ENCODE measurements at places on chromosomes 11 and 22. TPM values are rescaled to one million over a fixed set of nuclear protein-coding genes. Genes with fewer than 3 reads are reported as not detected.

Gene CASP12
- 0.22 TPM for total RNA-seq

Gene YDJC
- total RNA-seq, result 5.5 TPM

Gene TREH
- total RNA-seq, result under 0.01 TPM

Gene MISFA
- 4.3 TPM for total RNA-seq

Gene GRAMD4
- 19.9 TPM for total RNA-seq

DNA sequence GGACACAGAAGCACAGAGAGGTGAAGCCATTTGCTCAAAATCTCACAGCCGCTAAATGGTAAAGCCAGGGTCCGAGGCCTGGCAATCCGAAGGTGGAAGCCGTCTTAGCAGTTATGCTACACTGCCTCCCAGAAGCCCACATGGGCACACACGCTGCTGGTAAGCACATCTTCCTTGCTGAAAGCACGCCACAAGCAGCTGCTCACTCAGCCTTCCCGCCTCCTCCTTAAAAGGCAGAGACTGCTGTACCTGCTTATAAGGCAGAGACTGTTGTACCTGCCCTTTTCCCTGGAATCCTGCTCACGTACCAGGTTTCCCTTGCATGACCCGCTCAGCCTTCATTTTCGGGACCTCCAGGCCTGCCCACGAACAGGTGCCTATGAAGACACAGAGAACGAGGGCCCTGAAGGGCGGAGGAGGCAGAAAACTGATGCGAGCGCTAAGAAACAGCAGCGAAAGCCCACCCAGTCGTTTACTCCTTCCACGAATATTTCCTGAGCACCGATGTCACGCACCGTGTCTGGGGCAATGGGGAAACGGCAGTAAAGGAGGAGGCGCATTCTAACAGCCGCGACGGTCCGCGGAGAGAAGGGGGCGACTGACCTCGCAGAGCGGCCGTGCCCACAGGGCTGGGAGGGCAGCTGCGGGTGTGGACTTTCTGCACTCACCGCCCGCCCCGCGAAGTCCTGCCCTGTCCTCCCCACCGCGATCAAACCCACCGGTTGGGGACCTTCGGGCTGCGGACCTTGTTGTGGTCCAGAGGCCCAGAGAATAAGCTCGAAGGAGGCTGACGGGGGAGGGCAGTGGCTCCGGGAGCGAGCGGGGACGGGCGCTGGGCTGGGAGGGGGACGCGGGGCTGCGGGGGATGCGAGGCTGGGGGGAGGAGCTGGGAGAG lies 13.0 kb downstream of the SPATA19 start:
- no peak for DNase-seq

DNA sequence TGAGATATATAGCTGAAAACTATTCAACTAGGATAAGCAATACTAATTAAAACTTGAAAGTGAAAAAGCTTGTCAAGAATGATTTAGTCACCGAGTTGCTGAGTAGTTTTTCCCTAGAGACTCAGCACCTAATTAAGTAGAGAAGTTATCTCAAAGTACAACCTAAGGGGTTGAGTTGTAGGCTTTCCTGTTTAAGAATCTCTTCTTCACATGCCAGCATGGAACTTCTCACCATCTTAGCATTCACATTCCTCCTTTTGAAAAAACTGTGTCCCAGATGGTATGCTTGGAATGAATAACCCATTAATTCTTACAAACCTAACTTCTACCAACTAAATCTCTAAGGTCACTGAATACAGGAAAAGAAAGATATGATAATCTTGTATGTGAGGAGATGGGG lies 303.3 kb upstream of the ZC3H12C start:
- no peak for DNase-seq

- no peak for DNase-seq
Measured at GRCh38 chr22:19169002-19169946, 9.3 kb downstream of the SLC25A1 start.

GRCh38 chr22:25409240-25409639 lies 155.2 kb upstream of the GRK3 start:
- peak; percentile 44 for DNase-seq

DNA sequence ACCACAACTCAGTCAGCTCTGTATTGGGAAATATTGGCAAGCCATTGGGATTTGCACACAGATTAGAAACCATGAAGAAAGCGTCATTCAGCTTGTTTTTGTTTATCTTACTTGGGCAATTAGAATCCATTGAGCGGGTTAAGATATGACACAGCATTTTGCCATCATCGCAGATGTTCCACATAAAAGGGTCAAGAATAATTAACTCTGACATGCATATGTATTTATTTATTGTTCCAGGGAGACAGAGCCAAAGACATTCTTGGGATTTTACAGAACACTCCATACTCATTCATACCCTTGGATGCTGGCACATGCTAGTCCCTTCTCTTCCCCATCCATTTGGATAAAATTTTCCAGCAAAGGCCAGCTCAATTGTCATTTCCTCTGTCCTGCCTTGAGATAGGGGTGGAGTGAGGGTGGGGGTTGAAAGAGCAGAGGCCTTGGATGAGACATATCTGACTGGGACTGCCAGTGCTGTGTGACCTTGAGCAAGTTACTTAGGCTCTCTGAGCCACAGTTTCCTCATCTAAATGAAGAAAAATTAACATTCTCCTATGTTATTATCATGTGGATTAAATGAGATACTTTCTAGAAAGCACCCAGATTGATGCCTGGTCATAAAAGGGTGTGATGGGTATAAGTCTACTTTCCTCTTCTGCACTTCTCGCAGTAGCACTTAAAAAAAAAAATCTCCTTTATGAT lies 179.7 kb downstream of the RRAS2 start:
- DNase-seq, result no peak

GRCh38 chr22:26453812-26454500 lies 24.9 kb downstream of the ASPHD2 start:
- no peak for DNase-seq

DNA sequence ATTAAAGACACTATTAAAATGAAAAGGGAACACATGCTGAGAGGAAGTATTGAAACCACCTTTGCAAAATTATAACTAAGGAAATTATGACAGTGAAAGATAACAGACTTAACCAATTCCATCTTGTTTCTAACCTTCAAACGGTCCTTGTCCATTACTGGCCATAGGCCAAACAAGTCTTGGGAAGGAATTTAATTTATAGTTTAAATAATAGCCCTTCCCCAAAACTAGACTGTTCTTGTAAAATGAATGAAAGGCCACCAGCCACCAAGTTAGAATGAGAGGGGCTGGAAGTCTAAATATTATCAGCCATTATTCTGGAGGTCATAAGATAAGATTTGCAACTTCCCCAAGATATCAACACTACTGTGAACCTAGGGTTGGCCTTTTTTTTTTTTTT lies 1.8 kb upstream of the TALDO1 start:
- no peak for DNase-seq

GRCh38 chr11:133531971-133532651 lies at the start of gene OPCML:
OPCML (minus strand) TSS chr11:133532501.
- peak; percentile 22 for DNase-seq

- DNase-seq, result no peak
Measured at GRCh38 chr11:124762624-124763155, 600 bp upstream of the ESAM start.

GRCh38 chr22:39525658-39525975 lies 5.3 kb downstream of the ATF4 start:
- no peak for DNase-seq

DNA sequence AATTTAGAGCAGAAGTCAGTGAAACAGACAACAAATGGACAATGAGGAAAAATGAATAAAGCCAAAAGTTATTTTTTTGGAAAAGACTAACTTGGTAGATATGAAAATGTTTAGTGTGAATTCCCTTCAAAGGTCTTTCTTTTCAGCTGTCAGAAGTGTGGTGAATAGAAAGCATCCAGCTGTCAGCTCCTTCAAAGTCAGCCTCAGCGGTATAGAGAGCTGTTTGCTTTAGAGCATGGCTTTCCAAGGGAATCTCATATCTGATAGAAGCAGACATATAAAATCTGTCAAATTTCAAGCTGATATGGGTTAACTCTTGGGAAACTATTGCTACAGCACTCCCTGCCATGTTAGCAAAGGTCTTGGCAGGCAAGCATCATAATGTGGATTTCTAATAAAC lies 309.3 kb downstream of the CASP12 start:
- no peak for DNase-seq

- no peak for DNase-seq
Measured at GRCh38 chr11:17408641-17409040, 20.2 kb upstream of the KCNJ11 start.

GRCh38 chr11:19680829-19681368 lies 31.7 kb upstream of the NAV2 start:
- no peak for DNase-seq

DNA sequence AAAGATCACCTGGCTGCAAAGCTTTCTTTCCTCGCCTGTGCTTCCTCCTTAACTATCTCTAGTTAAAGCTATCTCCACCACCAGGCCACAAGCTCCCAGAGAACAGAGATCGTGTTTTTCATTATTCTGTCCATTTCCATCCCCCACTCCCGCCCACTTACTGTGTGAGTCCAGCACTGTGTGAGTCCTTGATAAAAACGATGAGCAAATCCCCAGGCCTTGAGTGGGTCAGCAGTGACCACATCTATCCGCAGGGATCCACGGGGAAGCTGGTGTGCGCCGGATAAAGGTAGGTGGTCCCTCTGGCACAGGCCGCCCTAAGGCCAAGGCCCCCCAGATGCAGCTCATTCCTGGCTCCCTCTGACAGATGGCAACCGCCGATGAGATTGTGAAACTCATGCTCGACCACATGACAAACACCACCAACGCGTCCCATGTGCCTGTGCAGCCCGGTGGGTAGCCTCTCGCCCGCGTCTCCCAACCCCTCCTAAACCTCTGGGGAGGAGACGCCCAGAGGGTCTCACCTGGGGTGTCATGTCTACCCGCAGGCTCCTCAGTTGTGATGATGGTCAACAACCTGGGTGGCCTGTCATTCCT lies 9.3 kb downstream of the TKFC start:
- DNase-seq, result no peak

DNA sequence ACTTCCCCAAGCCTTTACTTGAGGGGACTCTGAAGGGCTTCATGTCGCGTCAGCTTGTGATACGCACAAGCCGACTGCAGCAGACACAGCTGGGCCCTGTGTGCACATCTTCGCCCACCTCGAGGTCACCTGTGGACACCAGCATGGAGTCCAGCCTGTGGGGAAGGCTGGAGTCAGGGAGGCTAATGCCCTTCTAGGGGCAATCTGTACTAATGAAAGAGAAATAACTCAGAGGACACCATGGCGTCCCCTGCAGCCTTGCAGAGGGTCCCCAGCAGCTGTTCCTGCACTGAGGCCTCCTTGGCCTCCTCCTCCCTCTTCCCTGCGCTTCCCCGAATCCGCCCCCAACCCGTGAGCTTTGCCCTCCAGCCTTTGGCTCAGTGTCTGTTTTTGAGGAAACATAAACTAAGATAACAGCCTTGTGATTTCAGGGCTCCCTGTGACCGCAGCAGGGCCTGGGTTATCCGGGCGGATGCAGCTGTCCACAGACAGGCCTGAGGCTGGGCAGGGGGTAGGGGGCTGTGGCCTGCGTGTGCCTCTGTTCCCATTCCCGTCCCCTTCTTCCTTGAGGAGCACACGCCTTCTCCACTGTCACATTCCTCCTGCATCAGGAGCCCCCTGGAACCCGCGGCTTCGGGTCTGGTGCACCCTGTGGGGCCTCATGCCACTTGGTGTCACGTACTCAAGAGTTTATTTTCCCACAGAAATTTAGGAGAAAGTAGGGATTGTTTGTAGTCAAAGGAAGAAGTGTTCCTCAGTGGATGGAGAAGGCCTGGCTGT lies 25.0 kb downstream of the KRTAP5-5 start:
- DNase-seq, result no peak

DNA sequence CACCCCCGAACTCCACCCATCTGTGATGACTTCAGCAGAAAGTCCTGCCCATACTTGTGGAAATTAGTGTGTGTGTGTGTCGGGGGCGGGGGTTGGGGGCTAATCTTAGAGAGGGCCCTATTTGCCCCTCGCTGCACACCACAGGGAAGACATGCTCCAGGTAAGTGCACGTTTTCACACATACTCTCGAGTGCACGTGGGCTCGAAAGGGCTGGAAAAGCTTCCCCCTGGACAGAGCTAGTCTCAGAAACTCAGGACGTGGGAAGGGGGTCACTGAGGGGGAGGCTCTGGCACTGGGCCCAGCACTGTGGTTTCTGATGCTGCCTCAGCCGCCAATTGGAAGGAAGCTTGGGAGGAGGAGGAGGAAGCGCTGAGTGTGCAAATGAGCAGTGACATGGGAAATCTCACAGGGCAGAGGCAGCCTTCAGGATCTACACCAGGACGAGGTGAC lies 40.7 kb upstream of the CD82 start:
- peak; percentile 83 for DNase-seq

DNA sequence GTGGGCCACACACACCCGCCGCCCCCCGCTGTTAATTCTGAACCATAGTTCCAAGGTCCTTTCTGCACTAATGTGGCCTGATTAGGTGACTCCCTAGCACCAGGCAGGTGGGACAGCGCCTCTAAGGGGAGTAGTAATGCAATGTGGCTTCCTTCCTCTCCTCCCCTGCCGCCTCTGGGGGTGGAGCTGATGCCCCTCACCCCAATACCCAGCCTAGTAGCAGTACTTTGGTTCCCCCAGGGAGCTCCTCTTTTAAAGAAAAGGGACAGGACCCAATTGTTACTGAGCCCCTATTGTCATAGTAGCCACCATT lies 14.4 kb downstream of the RTN4RL2 start:
- DNase-seq, result no peak

DNA sequence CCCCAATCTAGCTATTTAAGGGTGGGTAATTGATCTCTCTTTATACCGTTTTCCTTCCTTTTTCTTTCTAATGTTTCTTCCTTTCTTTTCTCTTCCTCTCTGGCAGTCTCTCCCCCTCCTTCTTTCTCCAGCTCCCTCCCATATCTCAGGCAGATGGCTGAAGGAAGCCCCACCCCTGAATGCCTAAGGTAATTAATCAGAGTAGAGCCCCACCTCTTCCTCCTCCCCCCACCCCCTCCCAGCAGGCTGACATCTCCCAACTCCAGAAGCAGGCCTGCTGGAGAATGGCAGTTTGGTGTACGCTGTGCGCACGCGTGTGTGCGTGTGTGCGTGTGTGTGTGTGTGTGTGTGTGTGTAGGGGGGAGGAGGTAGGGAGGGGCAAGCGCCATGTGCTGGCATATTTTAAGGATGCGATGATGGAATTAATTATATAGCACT lies 122.6 kb downstream of the APOL5 start:
- peak; percentile 98 for DNase-seq

- DNase-seq, result no peak
Measured at GRCh38 chr11:58622344-58622743, at the start of gene CNTF. CNTF (plus strand) TSS chr11:58622665; CDS start chr11:58622753, 88 bp downstream.

DNA sequence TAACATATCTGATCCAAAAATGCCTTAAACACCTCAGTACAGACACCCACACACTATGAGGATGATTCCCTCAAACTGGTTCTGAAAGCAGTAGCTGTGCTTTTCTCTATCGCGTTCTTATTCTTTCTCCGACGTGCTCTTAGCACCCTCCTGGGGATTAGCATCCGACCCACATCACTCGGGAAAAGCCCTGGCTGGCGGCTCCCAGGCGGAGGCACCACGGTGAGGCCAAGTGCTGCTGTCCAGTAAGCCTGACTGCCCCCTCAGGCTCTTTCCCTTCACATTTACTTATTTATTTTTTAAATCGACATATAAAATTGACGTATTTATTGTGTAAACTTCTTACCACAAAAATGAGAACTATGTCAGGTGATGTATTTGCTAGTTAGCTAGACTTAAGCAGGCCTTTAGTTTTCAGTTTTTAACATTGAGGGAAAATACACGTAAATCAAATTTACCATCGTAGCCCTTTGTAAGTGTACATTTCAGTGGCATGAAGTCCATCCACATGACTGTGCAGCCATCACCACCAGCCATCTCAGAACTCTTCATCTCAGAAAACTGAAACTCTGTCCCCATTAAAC lies 19.2 kb downstream of the TBX1 start:
- DNase-seq, result no peak

Data from muscle of leg (tissue), 16 donors.